ENCODE measurements at places on chromosomes 5 and 9.
A peak's percentile ranks its signal among the peaks of the same experiment; 100 is the strongest.

DNA sequence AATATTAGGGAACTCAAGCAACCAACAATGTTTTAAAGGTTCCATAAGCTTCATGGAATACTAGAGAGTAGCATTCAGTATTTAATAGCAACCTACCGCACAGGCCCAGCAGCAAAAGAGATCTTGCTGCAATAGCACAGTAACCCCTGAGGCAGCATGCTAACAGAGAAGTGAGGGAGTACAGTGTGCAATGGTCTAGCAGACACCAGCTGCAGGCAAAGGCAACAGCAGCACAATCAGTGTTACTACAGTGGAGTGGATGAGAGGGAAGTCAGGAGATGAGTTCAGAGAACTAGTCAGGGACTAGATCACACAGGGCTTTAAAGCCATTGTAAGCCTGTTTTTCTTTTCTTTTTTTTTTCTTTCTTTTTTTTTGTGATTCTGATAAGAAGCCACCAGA, 2.8 kb downstream of the TICAM2 start:
- DNase-seq: no peak

DNA sequence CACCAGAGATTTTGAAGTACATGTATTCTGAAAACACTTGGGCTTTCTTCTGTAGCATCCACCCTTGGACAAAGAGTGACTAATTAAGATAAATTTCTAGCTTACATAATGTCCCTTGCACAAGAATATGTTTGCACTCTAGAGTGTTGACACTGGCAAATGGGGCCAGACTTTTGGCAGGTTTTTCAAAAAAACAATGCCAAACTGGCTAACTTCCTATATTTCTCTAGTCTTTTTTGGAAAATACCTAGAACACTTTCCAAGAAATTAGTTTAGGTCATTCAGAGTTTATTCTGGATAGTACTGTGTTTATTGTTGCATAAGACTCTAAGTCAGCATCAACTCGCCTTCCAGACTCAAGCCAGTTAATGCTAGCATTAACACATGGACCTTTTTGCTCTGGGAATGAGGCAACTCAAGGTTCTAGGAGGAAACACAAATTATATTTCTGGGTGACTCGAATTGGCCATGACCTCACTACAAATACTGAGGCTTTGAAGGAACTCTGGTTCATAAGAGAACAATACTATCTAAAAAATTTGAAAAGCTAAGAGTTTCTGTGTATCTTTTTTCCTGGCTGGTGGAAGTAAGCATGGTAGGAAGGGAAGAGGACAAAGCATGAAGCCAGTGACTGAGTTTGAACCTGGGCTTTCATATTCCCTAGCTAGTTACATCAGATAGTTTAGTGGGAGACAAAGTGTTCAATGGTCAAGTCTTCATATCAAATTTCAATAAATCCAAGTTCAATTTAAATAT, 101.6 kb downstream of the NREP start:
- DNase-seq: no peak

GRCh38 chr9:97617939-97618416, 15.2 kb downstream of the TSTD2 start:
- no peak for DNase-seq

- no peak for DNase-seq
These were observed 186.7 kb downstream of the CFAP90 start for GRCh38 chr5:7664208-7664607.

- DNase-seq: no peak
These were observed 135.5 kb downstream of the SEC61B start for GRCh38 chr9:99357575-99357974.

- peak; percentile 90 for DNase-seq
These were observed at the start of gene GLRX for GRCh38 chr5:95822542-95823181. Gene GLRX (minus strand): TSS chr5:95822726. CDS start chr5:95822662, 64 bp downstream.

DNA sequence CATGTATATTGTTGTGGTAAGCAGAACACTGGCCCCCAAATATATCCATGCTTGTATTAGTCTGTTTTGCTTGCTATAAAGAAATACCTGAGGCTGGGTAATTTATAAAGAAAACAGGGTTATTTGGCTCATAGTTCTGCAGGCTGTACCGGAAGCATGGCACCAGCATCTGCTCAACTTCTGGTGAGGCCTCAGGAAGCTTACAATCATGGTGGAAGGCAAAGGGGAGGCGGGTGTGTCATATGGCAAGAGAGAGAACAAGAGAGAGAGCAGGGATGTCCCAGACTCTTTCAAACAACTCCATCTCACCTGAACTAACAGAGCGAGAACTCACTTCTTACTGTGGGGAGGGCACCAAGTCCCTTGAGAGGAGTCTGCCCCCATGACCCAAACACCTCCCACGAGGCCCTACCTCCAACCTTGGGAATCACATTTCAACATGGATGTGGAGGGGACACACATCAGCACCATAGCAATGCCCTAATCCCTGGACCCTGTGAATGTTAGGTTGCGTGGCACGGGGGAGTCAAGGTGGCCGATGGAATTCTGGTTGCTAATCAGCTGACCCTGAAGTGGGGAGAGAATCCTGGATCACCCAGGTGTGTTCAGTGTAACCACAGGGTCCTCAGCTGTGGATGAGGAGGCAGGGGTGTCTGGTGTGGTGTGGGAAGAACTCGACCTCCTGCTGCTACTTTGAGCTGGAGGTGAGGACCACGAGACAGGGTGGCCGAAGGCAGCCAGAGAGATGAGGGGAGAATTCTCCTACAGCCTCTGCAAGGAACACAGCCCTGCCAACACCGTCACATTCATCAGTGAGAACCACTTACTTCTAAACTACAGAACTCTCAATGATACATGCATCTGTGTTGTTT, 172.8 kb downstream of the AUH start:
- DNase-seq: no peak

- no peak for DNase-seq
These were observed 67.5 kb downstream of the SETX start for GRCh38 chr9:132287256-132287760.

GRCh38 chr5:74373076-74373475, 267.5 kb downstream of the ENC1 start:
- DNase-seq: no peak

DNA sequence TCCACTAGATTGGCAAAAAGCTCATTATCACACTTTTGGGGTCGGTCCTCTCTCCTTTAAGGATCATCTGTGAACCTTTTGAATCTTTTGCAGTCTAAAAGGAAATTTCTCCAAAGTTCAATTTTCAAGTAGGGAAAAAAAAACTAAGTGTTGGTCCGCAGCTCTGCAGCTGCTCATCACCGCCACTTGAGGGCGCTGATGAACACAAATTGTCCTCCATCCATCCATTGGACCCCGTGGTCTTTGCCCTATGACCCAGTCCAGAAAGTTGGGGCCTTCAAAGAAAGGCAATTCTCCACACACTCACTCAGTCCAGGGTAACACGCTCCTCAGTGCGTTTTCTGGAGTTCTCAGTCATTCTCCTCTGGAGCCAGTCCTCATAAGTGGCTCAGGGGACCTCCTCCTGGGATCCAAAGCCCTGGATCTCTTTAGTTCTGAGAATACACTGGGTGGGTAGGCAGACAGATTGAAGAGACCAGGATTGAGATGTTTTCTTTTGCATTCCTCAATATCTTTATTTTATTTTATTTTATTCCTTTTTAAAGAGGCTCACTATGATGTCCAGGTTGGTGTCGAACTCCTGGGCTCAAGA, 63.6 kb upstream of the SLC28A3 start:
- no peak for DNase-seq

GRCh38 chr5:74579215-74579614, 61.3 kb downstream of the ENC1 start:
- DNase-seq: peak; percentile 95

DNA sequence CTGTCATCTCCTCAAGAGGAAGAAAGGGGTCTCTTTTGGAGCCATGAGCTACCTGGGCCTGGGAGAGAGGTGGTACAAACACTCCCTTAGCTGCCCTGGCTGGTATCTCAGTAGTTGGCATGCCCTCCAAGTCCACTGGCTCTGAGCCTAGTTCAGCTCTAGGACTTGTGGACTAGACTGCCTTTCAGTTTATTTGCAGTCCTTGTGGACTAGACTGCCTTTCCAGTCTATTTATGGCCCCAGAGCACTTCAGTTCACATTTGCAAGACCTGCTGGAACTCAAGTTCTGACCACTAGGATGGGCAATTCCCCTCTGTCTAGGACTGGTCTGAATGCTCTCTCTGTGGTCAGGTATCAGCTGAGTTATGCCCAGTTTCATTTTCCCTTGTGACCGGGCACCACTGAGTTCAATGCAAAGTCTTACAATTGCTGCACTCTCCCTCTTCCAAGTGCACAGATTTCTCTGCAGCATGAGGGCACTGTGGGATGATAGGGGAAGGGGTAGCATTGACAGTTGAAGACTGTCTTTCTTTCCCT, 1019.0 kb downstream of the TAF11L14 start:
- peak; percentile 14 for DNase-seq

- no peak for DNase-seq
These were observed 58.0 kb downstream of the ANXA2R start for GRCh38 chr5:42982107-42982622.

GRCh38 chr5:75837258-75837841, 120.1 kb upstream of the POC5 start:
- DNase-seq: no peak
